B cell (primary cell): ENCODE measurements at places on chromosomes 2 and 18. TPM values are rescaled to one million over a fixed set of nuclear protein-coding genes. Genes with fewer than 3 reads are reported as not detected.

DNA sequence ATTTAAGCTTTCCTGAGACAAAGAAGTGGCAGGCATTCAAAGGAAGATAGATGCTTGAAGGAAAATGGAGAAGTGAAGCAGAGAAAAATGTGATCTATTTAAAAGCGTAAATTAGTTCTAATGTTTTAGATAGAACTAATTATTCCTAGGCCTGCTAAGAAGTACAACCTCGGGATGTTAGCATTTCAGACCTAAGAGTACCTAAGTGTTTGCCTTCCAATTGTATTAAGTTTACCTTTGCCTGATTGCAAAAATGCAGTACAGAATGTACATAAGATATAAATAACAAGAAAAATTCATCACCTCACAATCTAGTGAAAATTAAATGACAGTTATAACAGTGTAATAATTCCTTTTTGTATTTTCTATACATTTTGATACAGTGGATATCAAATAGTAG, 71.1 kb upstream of the HNMT start:
- no peak overlapping the region for H3K27ac ChIP-seq
- H3K4me1 ChIP-seq = no peaks in the 10 kb centered on the region
- no peaks in the 10 kb centered on the region for H3K27me3 ChIP-seq
- DNase-seq = no peak

DNA sequence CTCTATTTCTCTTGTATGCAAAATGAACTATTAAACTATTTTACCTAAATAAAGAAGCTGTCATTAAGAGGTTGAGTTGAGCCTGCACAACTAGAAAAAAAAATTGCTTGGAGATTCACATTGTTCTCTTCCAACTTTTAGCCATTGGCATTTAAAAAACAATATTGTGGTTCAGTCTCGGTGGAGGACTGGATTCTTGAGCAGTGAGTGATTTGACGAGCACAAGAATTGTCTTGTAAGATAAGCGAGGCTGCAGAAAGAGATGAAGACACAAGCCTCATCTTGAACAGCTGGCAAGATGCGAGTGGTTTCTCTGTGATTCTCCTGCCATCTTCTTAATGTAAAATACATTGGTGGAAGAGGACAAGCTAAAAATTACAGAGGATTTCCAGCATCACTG, 67.0 kb downstream of the GALR1 start:
- no peak overlapping the region for H3K4me3 ChIP-seq
- no peak for DNase-seq
- H3K36me3 ChIP-seq = no peaks in the 10 kb centered on the region
- peaks cover 3% of the 10 kb centered on the region for H3K27me3 ChIP-seq

GRCh38 chr18:10245031-10245845, 209.2 kb upstream of the APCDD1 start:
- no peaks in the 10 kb centered on the region for H3K27me3 ChIP-seq
- H3K27ac ChIP-seq = no peak overlapping the region

DNA sequence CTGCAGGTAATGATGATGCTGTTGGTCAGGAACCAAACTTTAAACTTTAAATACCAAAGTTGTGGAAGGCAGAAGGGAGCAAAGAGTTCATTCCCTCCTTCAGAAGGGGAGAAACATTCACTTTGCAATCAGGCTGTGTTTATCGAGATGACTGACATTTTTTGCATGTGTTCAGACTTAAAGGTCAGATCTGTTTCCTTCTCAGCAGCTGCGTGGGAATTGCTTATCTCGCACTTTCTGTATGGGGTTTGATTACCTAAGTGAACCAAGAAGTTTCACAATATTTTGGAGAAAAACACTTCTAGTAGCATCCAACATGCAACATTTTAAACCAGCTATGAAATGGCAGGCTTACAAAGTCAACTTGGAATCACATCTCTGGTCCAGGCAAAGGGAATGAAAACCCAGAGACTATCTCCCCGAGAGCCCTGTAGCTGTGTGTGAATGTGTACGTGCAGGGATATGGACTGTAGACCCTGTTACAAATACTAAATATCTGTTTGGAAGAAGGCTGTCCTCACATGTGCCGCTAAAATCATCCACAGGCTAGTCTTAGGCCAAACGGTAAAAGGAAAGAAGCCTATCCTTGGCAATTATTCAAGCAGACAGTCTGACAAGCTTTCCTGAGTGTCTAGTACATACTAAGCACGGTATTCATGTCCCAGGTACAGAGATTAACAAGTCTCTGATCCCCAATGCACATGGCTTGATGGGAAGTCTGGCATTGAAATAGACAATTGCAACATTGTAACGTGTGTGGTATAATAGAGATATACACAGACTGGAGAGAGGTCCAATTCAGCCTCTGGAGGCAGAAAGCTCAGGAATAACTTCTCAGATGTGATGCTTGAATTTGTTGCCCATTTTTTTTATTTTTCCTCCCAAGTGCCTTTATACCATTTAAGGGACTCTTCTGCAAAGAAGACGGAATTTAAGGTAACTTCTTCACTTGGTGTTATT, 483.1 kb downstream of the DPP10 start:
- no peaks in the 10 kb centered on the region for H3K4me1 ChIP-seq
- no peak overlapping the region for H3K4me3 ChIP-seq
- no peaks in the 10 kb centered on the region for H3K27me3 ChIP-seq
- DNase-seq = no peak

- DNase-seq = no peak
- H3K27me3 ChIP-seq = peaks cover under 1% of the 10 kb centered on the region
- H3K4me3 ChIP-seq = no peak overlapping the region
- no peaks in the 10 kb centered on the region for H3K4me1 ChIP-seq
- H3K36me3 ChIP-seq = no peaks in the 10 kb centered on the region
Measured at GRCh38 chr18:24198461-24198860, 59.6 kb downstream of the CABYR start.

Gene OTX1
- total RNA-seq = not detected in 2 replicates

- no peaks in the 10 kb centered on the region for H3K36me3 ChIP-seq
- H3K27ac ChIP-seq = no peak overlapping the region
- H3K27me3 ChIP-seq = no peaks in the 10 kb centered on the region
- DNase-seq = no peak
Measured at GRCh38 chr2:160570376-160570775, 76.8 kb upstream of the RBMS1 start.

Gene PDE6D
- 31.9 and 40.8 TPM in 2 replicates for total RNA-seq

DNA sequence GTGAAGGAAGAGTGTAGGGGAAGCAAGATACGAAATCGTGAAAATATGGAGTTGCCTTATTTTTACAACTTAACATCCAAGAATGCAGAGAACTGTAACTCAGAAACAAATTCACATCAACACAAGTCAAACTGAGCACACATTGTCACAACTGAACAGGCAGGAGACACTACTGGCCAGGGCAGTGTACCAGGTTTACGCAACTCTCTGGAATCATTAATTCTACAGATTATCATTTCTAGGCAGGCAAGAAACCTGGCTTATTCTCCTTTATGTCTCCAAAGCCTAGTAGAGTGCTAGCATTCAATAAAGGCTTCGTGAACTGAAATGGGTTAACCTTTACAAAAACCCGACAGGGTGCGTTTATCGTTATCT, 584 bp downstream of the COA5 start:
- DNase-seq = no peak
- H3K36me3 ChIP-seq = peaks cover 4% of the 10 kb centered on the region
- H3K27ac ChIP-seq = peak overlapping the region; percentile 86
- H3K4me3 ChIP-seq = peak overlapping the region; percentile 84
- H3K4me1 ChIP-seq = peaks cover 33% of the 10 kb centered on the region

Gene SLC5A7
- total RNA-seq = not detected in 2 replicates

- H3K27ac ChIP-seq = no peak overlapping the region
- no peak for DNase-seq
- no peaks in the 10 kb centered on the region for H3K27me3 ChIP-seq
- H3K4me1 ChIP-seq = no peaks in the 10 kb centered on the region
- no peak overlapping the region for H3K4me3 ChIP-seq
- H3K36me3 ChIP-seq = no peaks in the 10 kb centered on the region
Measured at GRCh38 chr2:122249673-122250072, 494.2 kb downstream of the TSN start.

DNA sequence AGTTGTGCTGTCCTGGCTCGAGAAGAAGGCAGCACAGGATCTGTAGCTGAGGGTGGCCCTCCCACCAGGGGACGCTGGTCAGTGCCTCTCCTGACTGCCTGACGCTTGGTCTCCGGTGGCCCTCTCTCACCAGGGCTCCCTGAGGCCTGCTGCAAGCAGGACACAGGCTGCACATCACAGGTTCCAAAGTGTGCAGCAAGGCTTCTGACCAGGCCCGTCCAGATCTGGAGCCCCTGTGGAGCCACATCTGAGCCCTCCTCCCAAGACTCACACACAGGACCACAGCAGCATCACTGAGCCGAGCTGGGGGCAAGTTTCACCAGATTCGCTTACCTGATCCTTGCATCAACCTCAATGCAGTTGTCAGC, 12.1 kb downstream of the AMER3 start:
- DNase-seq = no peak
- H3K4me3 ChIP-seq = no peak overlapping the region
- H3K4me1 ChIP-seq = no peaks in the 10 kb centered on the region
- no peak overlapping the region for H3K27ac ChIP-seq

Gene DBI
- 40.3 and 45.2 TPM in 2 replicates for total RNA-seq

Gene MC2R
- not detected in 2 replicates for total RNA-seq

DNA sequence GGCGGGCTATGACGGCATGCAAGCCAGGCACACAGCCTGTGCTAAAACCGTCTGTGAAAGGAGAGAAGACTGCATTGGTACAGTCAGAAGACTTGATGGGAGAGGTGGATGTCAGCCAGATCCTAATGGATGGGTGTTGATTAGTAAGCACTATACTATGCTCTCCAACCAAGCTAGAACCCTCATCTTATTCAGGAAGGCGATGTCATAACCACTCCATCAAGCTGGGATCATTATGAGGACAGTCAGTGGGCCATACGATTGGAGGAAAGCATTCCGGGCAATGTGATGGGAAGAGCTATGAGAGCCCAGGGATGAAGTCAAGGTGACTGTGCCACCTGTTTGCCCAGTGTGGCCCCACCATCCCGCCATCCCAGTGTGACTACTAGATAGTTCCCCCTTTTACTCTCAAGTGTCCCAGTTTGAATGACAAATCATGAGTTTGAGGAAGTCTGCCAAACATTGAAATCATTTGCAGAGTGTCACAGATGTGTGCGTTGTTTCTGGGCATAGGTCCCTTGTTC, 66.4 kb downstream of the MRPS9 start:
- H3K36me3 ChIP-seq = peaks cover 7% of the 10 kb centered on the region
- no peaks in the 10 kb centered on the region for H3K4me1 ChIP-seq
- DNase-seq = no peak
- H3K27ac ChIP-seq = no peak overlapping the region

Gene CYP1B1
- 0.89 and 1.2 TPM in 2 replicates for total RNA-seq

Gene UGT1A1
- total RNA-seq = not detected in 2 replicates

- no peaks in the 10 kb centered on the region for H3K27me3 ChIP-seq
- H3K36me3 ChIP-seq = no peaks in the 10 kb centered on the region
- no peak overlapping the region for H3K27ac ChIP-seq
- H3K4me1 ChIP-seq = no peaks in the 10 kb centered on the region
Measured at GRCh38 chr2:172639823-172640222, 83.9 kb downstream of the PDK1 start.

- H3K27me3 ChIP-seq = no peaks in the 10 kb centered on the region
- DNase-seq = no peak
- H3K27ac ChIP-seq = no peak overlapping the region
- H3K4me3 ChIP-seq = no peak overlapping the region
- no peaks in the 10 kb centered on the region for H3K36me3 ChIP-seq
Measured at GRCh38 chr2:100903534-100904258, 83.8 kb downstream of the NPAS2 start.

DNA sequence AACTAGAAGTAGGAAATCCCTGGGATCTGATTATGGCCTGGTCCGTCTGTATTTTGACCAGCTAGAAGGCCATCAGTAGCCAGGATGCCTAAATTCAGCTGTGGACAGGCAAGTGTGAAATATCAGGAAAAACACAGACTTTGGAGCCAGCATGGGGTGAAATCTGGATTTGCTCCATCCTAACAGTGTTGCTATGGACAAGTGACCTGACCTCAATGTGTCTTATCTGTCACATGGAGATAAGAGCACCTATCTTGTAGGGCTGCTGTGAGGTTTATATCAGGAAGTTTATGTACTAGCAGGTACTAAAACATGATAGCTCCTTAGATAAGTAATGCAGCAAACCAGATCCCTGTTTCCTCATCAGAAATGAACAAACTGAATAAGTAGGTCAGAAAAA, 460.4 kb downstream of the STK39 start:
- no peak overlapping the region for H3K27ac ChIP-seq
- no peak for DNase-seq
- H3K4me1 ChIP-seq = no peaks in the 10 kb centered on the region

GRCh38 chr2:177315364-177315763, 50.8 kb upstream of the NFE2L2 start:
- DNase-seq = no peak
- no peak overlapping the region for H3K4me3 ChIP-seq
- H3K4me1 ChIP-seq = no peaks in the 10 kb centered on the region
- no peaks in the 10 kb centered on the region for H3K27me3 ChIP-seq
- no peaks in the 10 kb centered on the region for H3K36me3 ChIP-seq

DNA sequence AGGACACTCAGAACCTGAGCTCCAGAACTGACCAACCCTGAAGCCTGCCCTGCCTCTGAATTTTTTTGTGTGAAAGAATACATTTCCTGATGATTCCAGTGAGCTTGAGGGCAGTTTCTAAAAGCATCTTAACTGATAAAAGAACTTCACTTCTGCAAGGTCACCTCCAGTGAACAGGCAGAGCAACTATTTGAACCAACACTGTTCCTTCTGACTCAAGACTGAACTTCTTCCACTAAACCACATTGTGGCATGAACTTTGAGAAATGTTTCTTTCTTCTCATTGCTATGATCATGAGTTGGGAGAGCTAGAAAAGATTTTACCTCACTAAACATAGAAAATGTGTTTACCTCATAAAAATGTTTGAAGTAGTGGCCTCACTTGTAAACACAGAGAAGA, 83.8 kb upstream of the SERTAD2 start:
- no peak overlapping the region for H3K4me3 ChIP-seq
- DNase-seq = no peak
- H3K36me3 ChIP-seq = no peaks in the 10 kb centered on the region
- no peak overlapping the region for H3K27ac ChIP-seq
- H3K27me3 ChIP-seq = no peaks in the 10 kb centered on the region

DNA sequence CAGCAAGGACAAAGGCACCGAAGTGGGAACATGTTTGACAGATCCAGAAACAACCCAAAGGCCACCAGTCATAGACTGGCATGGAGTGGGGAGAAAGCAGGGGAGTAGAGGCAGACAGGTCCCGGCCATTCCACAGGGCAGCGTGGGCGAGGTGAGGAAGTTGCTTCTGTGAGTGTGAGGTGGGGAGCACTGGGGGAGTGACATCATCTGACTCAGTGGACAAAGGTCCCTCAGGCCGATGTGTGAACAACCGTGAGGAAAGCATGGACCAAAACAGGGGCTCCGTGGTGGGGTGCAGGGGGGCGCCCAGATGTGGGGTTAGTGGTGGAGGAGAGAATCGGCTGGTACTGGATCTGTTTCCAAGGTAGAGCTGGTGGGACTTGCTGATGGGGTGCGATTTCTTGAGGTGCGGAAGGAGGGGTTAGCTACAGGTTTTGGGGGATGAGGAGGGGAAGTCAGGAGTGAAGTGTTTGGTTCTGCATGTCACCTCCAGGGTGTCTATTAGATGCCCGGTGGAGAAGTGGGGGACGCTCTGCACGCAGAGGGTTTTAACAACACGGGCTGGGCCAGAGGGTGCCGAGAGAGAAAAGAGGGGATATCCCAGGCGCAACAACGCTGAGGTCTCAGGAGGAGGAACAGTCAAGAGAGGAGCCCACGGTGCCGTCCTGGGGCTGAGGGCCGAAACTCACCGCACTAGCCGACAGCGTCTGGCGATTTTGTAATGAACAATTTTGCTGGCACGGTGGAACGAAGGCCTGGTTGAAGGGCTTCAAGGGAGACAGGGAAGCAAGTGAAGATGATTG, 2.5 kb upstream of the SFT2D3 start:
- H3K27me3 ChIP-seq = no peaks in the 10 kb centered on the region
- H3K4me1 ChIP-seq = peaks cover 32% of the 10 kb centered on the region
- no peaks in the 10 kb centered on the region for H3K36me3 ChIP-seq
- H3K27ac ChIP-seq = no peak overlapping the region
